Hematopoietic multipotent progenitor cell treated with erythropoietin and hydrocortisone succinate and interleukin-3 and kit ligand, for 4 days (in vitro differentiated cells): ENCODE measurements at places on chromosomes 3 and 15.

DNA sequence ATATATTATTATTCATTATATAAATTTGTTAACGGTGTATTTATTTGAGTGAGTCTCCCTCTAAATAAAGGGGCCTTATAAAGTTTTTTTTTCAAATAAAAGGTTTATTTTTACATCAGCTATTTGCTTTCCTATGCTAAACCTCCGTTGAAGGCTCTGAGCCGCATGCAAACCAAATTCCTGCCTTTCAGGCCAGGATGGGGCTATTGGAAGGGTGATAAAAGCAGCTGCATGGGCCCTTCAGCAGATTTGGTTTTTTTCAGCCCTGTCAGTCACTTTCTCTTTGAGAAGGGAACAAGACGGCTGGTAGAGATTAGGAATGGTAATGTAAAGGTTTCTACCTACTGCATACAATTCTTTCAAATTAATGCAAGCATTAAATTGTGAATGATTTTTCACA is 244.2 kb downstream of the WNT5A start:
- no peak for DNase-seq

GRCh38 chr3:72899349-72899765 is 11.5 kb downstream of the GXYLT2 start:
- no peak for DNase-seq

GRCh38 chr3:119492810-119493209 is 5.5 kb upstream of the TIMMDC1 start:
- DNase-seq = no peak

- DNase-seq = no peak
Observed at GRCh38 chr3:106063909-106064308, 195.1 kb upstream of the CBLB start.

DNA sequence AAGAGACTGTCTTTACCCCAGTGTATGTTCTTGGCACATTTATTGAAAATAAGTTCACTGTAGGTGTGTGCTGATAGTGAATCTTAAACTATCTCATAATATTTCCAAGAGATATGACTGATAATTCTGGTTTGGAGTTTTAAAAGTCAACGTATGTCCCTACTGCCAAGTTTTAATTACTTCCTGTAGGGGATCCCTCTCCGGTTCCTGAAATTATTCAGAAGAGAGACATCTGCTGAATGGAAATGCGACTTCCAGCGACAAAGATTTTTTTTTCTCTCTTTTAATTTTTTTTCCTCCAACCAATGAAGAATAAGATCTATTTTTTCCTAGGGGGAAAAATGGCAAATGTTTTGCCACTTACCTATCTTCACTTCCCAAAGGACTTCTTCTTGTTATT is 498.9 kb upstream of the TGFBR2 start:
- DNase-seq = no peak

DNA sequence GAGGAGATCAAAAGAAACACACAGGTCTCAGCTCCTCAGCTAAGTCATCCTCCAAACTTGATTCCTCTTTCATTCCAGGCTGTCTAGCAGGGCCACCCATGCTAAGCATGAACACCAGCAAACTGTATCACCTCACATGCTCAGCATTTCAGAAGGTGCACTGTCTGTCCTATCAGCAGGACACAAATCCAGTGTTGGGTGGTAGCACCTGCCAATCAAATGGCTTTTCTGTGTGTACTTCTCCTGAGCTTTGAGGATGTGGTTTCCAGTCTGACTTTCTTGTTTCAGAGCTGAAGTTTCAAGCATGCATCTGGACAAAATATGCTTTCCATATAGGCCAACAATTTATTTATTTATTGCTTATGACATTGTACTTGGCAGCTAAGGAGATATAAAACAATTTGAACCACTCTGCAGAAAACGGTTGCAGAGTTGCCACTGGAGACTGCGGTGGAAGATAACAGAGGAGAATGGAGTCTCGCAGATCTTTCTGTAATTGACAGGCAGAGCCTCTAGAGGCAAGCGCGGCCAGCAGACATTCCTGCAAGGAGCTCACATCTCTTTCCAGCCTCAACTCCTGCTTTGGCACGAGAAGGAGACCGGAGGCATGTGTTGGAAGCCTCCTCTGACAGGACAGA is 167.1 kb upstream of the WNT5A start:
- no peak for DNase-seq

DNA sequence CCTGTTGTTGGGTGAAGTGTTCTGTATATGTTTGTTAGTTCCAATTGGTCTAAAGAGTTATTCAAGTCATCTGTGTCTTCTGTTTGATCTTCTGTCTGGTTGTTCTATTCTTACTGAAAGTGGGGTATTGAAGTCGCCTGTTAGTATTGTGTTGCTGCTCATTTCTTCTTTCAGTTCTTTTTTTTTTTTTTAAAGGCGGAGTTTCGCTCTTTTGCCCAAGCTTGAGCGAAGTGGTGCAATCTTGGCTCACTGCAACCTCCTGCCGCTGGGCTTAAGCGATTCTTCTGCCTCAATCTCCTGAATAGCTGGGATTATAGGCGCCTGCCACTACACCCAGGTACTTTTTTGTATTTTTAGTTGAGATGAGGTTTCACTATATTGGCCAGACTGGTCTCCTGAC is 23.5 kb downstream of the PFN2 start:
- DNase-seq = no peak

DNA sequence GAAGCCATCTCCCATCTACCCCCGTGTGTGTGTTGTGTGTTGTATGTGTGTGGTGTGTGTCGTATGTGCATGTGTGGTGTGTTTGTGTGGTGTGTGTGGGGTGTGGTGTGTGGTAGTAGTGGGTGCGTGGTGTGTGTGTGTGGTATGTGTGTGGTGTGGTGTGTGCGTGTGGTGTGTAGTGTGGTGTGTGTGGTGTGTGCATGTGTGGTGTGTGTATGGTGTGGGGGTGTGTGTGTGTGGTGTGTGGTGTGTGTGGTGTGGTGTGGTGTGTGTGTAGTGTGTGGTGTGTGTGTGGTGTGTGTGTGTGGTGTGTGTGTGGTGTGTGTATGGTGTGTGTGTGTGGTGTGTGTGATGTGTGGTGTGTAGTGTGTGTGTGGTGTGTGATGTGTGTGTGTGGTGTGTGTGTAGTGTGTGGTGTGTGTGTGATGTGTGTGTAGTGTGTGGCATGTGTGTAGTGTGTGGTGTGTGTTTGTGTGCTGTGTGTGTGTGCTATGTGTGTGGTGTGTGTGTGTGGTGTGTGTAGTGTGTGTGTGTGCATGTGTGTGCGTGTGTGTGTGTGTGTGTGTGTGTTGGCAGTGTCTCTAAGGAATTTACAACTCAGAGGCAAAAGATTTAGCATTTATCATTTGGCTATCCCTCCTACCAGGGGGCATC is 156.3 kb upstream of the TMEM108 start:
- no peak for DNase-seq

DNA sequence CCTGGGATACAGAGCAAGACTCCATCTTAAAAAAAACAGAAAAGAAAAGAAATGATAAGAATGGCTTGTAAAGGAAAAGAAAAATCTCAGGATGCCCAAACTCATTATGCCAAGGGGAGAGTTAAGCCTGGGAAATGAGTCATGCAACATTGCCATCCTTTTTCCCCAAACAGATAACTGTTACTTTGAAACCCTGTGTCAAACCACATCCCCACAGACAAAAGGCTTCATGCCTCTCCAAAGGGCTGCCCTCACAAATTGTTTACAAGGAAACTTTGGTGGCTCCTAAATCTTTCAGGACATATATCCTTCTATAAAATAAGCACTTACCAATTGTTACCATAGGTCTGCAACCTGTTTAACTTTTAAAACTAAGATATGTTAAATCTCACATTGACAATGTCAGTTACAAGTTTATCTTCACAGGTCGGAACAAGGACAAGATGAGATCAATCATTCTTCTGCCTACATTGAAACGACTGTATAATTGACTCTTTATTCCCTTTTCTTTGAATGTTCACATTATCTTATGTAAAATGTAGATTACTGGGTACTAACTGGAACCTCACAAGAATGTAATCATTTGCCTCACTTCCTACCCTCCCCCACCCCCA is 18.6 kb upstream of the SENP7 start:
- DNase-seq = peak; percentile 58

DNA sequence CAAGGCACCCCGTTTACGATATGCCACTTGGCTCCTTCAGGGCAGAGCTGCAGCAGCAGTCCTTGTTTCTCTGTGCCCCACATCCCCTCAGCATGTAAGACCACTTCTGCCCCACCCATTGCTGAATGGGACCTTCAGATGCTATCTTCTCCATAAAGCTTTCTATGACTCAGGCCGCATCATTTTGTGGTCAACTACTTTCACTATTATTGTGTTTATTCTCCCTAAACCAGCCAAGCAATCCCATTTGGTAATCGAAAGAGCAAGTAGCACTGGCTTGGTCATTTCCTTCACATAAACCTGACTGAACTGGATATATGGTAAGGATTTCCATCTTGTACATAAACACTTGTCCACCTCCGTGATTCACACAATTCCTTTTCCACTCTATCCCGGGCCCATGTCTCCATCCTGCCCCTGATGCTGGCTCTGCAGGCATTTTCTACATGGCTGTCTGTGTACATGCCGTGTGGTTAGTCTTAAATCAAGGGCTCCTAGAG is 25.7 kb downstream of the LIPC start:
- DNase-seq = peak; percentile 51

DNA sequence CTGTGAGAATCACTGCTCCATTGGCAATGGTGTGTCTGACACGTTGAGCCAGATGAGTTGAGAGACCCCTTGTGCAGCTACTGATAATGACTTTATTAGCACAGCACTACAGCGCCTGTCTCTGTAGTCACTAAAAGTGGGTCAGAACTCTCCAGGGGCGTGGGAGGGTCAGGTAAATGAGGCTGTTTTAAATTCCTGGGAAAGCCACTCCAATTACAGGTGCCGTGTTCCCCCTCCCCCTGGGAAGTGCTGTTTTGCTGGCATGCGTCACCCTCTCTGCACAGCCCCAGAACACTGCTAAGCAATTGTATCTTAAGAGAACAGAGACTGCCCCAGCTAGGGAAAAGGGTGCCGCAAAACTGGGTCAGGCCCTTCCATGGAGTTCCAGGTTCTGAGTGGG is 21.5 kb upstream of the CPNE9 start:
- DNase-seq = no peak

GRCh38 chr3:131216330-131216729 is 165.2 kb upstream of the NUDT16 start:
- no peak for DNase-seq

GRCh38 chr15:57048930-57049549 is 130.6 kb downstream of the TCF12 start:
- no peak for DNase-seq

DNA sequence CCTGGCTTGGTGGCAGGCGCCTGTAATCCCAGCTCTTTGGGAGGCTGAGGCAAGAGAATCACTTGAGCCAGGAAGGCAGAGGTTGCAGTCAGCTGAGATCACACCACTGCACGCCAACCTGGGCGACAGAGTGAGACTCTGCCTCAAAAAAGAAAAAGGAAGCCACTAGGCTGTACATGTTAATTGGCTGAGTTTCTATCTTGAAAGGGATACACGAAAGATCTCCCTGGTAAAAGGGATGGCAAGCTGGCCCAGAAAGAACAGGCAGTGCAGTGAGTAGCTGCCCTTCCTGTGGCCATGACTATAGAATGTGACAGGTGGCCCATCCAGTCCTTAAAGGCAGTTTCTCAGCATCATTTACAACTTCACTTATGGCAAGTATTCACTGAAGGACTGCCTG is 12.3 kb downstream of the LRIG1 start:
- no peak for DNase-seq

DNA sequence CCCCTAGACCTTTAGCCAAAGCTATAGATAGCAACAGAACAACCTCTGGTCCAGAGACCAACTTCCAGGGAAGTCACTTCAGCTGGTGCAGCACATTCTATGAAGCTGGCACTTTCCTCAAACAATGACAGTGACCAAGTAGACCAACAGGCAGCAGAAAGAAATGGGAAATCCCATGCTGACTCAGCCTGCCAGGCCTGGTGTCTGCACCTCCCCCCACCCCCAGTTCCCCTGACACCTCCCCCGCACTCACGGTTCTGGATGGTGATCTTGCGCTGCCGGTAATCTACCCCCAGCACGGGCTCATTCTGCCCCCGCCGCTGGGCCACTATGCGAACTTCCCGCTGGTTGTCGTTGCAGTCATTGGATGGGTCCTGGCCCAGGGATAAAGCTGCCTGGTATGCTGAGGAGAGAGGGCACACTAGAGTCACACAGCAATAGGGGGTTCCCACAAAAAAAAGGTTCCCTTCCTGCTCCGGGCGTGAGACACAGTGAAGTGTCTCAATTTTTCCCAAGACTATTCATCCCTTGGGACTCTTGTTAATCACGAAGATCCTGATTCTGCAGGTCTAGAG is 17.0 kb downstream of the ILDR1 start:
- no peak for DNase-seq

GRCh38 chr3:28081533-28081947 is 159.9 kb upstream of the CMC1 start:
- DNase-seq = no peak

GRCh38 chr3:95434491-95434890 is 1371.6 kb downstream of the NSUN3 start:
- DNase-seq = no peak

DNA sequence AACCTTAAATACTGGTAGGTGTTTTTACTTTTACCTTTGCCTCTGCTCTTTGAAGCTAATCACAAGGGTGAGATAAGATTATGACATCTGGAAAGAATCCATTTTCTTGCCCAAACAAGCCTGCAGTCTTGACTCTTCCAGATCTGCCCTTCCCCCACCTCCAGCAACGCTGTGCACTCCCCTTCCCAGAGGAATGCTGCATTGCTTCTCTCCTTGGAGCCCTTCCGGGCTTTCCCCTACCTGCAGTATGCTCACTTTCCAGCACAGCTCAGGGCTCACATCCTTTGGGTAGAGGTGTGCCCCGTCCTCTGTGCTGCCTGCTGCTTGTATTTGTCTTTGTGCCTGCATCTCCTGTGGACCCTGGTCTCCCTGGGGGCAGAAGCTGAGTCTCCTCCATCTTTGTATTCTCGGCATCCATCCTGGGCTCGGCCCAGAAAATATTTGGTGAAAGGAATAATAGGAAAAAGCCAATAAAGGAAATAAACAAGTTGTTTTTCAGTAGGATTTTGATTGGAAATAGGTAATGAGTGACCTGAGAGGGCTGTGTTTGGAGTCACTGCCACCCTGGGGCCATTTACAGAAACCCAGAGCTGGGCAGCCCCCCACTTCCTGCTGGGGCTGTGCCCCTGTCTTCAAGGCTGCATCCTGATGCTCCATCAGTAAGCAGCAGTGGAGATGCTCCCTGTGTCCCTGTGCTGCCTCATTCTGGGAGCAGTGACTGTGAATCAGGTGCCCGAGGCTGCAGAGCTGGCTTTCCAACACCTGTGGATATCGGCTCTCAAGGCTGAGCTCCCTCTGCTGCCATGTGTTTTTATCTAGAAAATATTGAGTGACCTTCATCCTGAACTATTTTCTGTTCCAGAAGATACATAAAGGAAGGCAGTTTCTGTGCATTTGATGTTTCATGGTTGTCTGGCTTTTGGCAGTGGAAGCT is 117.5 kb downstream of the EEFSEC start:
- no peak for DNase-seq

DNA sequence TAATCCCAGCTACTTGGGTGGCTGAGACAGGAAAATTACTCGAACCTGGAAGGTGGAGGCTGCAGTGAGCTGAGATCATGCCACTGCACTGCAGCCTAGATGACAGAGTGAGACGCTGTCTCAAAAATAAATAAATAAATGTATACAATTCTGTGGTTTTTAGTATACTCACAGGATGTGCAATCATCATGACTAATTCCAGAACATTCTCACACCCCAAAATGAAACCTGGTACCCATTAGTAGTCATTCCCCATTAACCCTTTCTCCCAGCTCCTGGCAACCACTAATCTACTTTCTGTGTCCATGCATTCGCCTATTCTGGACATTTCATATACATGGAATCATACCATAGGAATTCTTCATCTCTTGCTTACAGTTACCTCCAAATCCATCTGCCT is 44.5 kb downstream of the LRRFIP2 start:
- no peak for DNase-seq

- no peak for DNase-seq
Observed at GRCh38 chr3:12648384-12648959, 15.4 kb downstream of the RAF1 start.
